ENCODE measurements at places on chromosomes 11 and 22.

GRCh38 chr11:1399386-1400316 lies 9.9 kb downstream of the BRSK2 start:
- DNase-seq: no peak

DNA sequence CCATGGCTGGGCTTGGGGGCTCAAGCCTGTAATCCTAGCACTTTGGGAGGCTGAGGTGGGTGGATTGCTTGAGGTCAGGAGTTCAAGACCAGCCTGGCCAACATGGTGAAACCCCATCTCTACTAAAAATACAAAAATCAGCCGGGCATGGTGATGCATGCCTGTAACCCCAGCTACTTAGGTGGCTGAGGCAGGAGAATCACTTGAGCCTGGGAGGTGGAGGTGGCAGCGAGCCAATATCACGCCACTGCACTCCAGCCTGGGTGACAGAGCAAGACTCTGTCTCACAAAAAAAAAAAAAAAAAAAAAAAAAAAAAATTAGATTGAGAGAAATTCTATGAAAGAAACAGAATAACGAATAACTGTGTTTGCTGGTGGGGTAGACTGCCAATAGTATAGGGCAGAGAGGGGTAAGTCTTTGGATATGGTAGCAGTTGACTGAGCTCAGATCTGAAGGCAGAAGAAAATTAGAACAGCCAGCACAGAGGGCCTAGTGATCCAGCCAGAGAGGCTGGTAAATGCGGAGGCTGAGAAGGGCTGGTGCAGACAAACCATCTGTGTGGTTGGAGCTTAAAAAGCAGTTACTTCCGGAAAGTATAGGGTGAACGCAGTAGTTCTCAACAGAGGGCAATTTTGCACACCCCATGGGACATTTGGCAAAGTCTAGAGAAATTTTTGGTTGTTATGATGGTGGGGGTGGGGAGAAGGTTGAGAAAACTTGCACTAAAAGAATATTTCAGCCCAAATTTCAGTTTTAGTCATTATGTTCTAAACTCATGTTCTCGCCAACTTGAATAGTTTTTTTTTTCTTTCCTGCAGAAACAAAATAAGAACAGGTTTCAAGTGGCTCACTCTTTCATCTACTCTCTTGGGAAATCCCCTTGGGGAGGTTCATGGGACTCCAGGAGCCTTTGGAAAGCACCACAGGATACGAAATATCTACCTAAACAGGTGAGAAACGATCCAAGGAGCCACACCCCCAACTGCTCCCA lies 1.6 kb upstream of the HORMAD2 start:
- DNase-seq: no peak

DNA sequence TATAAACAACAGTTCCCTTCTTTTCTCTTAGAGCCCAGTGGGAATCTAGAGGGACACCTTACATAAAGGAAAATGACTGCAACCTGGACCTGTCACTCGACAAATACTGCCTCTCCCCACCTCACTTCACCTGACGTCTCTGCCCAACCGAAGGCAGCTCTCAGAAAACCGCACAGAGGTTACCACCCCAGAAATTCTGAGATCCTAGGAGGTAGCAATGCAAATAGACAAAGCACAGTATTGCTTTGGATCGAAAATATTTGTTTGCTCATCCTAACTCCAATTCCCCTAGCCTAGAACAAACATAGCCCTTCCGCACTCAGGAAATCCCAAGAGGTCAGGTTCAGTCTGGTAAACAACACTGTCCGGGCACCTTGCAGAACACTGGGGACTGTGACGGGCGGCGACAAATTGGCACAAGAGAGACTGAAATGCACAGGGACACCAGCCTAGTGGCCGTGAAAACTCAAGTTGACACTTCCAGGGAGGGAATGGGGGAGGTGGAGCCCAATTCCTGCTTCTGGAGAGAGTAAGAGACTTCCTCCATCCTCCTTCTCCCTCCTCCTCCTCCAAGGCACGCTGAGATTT lies 420 bp upstream of the TRIM44 start:
- no peak for DNase-seq

- DNase-seq: no peak
Measured at GRCh38 chr11:6568191-6568918, 35.1 kb downstream of the RRP8 start.

- no peak for DNase-seq
Measured at GRCh38 chr11:115455613-115456012, 48.6 kb downstream of the CADM1 start.

- DNase-seq: no peak
Measured at GRCh38 chr22:35476341-35476740, 64.3 kb upstream of the RASD2 start.

DNA sequence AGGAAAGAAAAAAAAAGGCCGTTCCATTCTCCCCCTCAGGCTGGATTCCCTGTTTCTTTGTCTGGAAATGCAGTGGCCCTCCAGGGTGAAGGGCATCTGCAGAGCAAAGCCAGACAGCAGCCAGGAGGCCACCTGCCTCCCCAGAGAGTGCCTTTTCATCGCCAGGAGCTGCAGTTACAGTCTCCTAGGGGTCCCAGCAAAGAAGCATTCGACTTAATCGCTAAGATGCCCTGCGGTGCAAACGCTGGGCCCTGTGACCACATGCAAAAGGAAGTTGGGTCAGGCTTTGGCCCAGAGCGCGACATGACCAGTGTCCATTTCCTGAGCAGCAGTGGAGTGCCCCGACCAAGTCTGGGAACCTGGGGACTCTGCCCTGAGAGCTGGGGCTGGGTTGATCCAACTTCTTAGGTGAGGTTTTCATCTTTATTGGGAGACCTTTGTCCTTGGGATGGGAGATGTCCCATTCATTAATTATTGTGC lies 304.6 kb downstream of the OPCML start:
- no peak for DNase-seq

DNA sequence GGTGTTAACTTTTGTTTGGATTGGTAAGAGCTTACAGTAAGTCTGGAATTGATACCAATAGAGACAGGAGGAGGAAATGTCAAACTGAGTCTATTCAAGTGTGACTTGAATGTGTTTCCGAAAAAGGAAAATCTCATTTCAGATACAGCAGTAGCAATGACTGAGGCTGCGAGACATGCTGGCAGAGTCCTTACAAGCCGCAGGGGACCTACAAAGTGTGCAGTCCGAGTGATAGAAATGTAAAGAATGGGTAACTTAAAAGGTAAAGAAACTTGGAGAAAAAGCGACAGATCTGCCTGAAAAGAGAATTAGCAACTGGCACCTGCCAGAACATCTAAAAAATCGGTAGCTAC lies 444 bp downstream of the CWF19L2 start:
- no peak for DNase-seq

GRCh38 chr11:114889594-114890011 lies 211.3 kb downstream of the NXPE2 start:
- DNase-seq: no peak

GRCh38 chr11:46051102-46051501 lies 70.2 kb downstream of the PHF21A start:
- DNase-seq: no peak

- no peak for DNase-seq
Measured at GRCh38 chr11:12403997-12404350, 26.6 kb downstream of the PARVA start.

DNA sequence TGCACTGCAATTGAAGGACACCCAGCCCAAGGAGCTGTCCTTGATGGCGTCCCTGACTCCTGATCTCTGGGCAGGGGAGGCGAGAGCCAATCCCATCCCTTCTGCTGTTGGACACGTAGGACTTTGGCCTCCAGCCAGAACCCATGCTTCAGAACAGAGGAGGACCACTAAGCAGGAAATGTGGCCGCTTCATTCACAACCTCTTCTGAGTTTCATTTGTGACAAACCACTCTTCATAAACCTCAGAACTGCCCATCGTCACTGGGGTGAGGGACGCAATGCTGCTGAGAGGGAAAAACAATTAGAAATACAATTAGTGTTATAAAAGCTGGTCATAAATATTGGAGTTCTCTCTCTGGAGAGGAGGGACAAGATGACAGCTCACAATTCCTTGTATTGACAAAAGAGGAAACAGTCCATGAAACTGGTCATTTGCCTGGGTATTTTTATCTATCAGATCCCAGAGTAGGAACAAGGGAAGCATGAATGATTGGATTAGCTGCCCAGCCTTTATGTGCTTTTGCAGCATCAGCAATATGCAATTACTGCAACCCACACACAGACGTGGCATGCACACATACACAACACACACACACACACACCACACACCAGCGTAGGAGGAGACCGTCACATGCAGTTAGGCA lies 216.5 kb upstream of the CADM1 start:
- DNase-seq: no peak

- no peak for DNase-seq
Measured at GRCh38 chr11:110755941-110756340, 43.7 kb upstream of the ARHGAP20 start.

DNA sequence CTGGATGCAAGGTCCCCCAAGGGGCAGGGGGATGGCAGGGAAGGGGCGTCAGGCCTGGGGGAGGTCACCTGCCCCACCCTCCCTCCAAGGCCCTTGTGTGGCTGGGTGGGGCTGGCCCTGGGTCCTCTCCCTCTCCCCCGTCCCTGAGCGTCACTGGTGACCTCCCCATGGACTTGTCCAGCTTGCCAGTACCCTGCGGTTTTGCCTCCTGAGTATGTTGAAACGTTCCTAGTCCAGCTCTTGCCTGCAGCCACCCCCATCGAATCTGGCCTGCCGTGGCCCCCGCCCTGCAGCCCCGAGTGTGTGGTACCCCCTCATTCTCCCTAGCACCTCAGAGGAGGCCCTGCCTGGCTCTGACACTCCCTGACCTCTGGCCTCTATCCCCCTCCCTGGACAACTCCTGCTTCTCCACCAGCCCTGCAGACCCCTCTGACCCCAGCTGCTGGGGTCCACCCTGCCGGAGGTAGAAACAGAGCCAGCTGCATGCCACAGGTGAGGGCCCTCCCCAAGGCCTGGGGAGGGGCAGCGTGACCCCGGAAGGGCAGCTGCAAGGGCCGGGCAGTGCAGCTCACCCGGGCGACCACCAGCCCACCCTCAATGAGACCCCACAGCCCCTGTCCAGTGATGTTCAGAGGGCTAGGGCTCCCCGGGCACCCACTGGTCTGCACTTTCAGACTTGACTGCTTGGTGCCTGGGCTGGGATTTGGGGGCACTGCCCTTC lies 4.1 kb upstream of the MUC6 start:
- DNase-seq: no peak
